Activated CD4-positive, alpha-beta T cell treated with anti-CD3 and anti-CD28 coated beads for 36 hours (primary cell): ENCODE measurements at places on chromosomes 12 and 14. TPM values are rescaled to one million over a fixed set of nuclear protein-coding genes. Genes with fewer than 3 reads are reported as not detected.

The ENDOU gene
- not detected for total RNA-seq

The LETMD1 gene
- 79.6 TPM for total RNA-seq

The FAIM2 gene
- 0.91 TPM for total RNA-seq

DNA sequence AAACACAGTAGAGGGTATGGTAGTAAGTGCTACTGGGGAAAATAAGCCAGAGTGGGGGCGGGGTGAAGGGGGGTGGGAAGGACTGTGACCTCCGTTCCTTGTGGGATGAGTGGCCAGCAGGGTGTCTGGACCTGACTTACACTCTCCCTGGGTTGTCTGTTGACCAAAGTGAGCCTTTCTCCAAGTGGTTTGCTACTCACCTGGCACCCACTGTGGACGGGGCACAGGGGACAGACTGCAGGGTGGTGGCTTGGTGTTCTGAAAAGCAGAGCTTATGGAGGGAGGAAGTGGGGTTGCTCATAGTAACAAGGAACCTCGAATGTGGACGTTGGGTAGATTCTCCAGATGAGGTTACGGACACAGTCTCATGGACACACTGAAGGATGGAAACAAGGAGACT, 94.4 kb upstream of the VRK1 start:
- peaks cover 22% of the 10 kb centered on the region for H3K27me3 ChIP-seq
- H3K27ac ChIP-seq: no peak overlapping the region
- H3K4me3 ChIP-seq: no peak overlapping the region
- no peaks in the 10 kb centered on the region for H3K36me3 ChIP-seq
- no peak for DNase-seq

GRCh38 chr12:67271976-67272375, 2.8 kb downstream of the CAND1 start:
- peak overlapping the region; percentile 24 for H3K27ac ChIP-seq
- DNase-seq: no peak
- peaks cover 39% of the 10 kb centered on the region for H3K36me3 ChIP-seq

- no peak overlapping the region for H3K4me3 ChIP-seq
- no peaks in the 10 kb centered on the region for H3K4me1 ChIP-seq
- H3K36me3 ChIP-seq: no peaks in the 10 kb centered on the region
- no peaks in the 10 kb centered on the region for H3K27me3 ChIP-seq
- DNase-seq: no peak
These were observed 84.1 kb downstream of the CACNA1C start for GRCh38 chr12:2136901-2137300.

DNA sequence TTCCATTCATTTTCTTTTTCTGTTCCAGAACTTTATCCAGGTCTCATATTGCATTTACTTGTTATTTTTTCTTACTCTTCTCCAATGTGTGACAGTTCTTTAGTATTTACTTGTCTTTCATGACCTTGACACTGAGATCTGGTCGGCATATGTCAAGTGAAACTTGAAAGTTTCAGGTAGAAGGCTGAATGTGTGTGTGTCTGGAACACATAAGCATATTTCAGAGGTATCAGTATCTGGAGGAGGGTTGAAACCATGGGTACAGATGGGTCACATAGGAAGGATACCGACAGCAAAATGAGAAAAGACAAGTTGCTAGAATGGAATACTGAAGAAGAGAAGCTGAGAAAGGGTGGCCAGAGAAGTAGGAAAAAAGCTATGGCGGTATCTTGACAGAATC, 22.5 kb upstream of the PTGDR start:
- H3K27me3 ChIP-seq: no peaks in the 10 kb centered on the region
- H3K4me3 ChIP-seq: no peak overlapping the region
- H3K27ac ChIP-seq: no peak overlapping the region
- peaks cover 23% of the 10 kb centered on the region for H3K4me1 ChIP-seq
- DNase-seq: no peak
- no peaks in the 10 kb centered on the region for H3K36me3 ChIP-seq

GRCh38 chr14:92325835-92326234, 2.9 kb downstream of the SLC24A4 start:
- no peak overlapping the region for H3K27ac ChIP-seq
- peaks cover 4% of the 10 kb centered on the region for H3K4me1 ChIP-seq
- no peaks in the 10 kb centered on the region for H3K36me3 ChIP-seq
- no peak overlapping the region for H3K4me3 ChIP-seq
- peaks cover 44% of the 10 kb centered on the region for H3K27me3 ChIP-seq

DNA sequence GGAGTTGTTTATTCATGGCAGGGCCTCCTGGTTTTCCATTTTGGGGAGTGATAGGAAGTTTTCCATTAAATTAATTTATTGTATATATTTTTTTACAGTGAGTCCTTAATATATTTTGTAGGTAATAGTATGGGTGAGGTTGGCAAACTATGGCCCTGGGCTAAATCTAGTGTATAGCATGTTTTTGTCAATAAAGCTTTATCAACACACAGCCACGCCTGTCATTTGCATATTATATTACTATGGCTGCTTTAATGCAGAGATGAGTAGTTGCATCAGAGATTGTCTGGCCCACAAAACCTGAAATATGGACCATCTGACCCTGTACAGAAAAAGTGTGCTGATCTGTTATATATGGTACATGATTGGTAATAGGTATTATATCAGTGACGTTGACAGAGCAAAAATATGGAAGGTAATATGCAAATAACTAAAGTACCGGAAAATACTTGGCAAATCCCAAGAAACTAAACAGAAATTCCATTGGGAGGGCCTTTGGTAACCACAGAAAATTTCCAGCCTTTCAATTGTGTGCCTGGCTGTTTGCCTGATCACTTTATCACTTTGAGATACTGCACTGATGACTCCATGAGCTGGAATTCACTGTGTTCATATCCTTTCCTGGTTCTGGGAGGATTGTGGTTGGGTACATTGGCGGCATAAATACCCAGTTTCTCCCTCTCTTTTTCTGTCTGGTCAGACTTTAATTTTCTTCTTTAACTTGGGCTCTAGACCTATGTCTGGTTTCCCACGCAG, 61.7 kb upstream of the RFLNA start:
- no peak for DNase-seq
- H3K36me3 ChIP-seq: no peaks in the 10 kb centered on the region
- no peaks in the 10 kb centered on the region for H3K4me1 ChIP-seq
- no peak overlapping the region for H3K27ac ChIP-seq

DNA sequence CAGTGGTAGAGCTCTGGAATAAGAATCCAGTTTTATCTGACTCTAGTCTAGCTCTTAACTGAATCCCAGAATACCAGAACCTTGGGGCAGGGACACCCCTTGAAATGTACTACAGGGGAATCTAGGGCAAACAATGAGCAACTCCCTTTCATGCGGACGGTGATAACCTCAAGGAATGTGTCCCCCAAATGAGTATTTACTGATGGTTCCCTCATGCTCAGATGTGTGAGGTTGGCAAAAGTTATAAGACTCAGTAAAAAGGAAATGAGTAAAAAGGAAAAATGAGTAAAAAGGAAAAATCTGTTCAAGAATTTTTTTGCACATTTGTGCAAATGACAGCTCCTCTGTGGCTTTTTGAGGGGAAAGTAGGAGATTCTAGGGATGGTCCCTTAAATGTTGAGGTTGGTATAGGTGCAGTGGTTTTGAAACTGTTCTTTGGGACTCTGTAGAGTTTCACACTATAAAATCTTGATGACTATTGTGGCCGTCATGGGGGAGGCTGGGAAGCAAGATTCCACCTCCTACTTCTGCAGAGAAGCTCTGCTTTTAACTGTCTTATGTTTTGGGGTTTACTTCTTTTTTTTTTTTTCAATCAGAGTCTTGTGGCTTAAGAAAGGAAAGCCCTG, 58.6 kb downstream of the NRXN3 start:
- peaks cover 26% of the 10 kb centered on the region for H3K27me3 ChIP-seq
- H3K4me3 ChIP-seq: no peak overlapping the region
- peaks cover 11% of the 10 kb centered on the region for H3K4me1 ChIP-seq
- H3K36me3 ChIP-seq: no peaks in the 10 kb centered on the region

- H3K4me3 ChIP-seq: no peak overlapping the region
- H3K4me1 ChIP-seq: peaks cover 11% of the 10 kb centered on the region
- H3K36me3 ChIP-seq: no peaks in the 10 kb centered on the region
- H3K27me3 ChIP-seq: no peaks in the 10 kb centered on the region
- no peak for DNase-seq
These were observed 402.1 kb downstream of the NAV3 start for GRCh38 chr12:78232756-78233155.

- H3K27me3 ChIP-seq: no peaks in the 10 kb centered on the region
- no peaks in the 10 kb centered on the region for H3K4me1 ChIP-seq
- no peaks in the 10 kb centered on the region for H3K36me3 ChIP-seq
- DNase-seq: no peak
These were observed 212.0 kb downstream of the ALG10B start for GRCh38 chr12:38528527-38528926.

- H3K27ac ChIP-seq: no peak overlapping the region
- no peaks in the 10 kb centered on the region for H3K36me3 ChIP-seq
- H3K4me1 ChIP-seq: no peaks in the 10 kb centered on the region
- no peak overlapping the region for H3K4me3 ChIP-seq
These were observed 3.2 kb downstream of the HSPB8 start for GRCh38 chr12:119181944-119182343.

DNA sequence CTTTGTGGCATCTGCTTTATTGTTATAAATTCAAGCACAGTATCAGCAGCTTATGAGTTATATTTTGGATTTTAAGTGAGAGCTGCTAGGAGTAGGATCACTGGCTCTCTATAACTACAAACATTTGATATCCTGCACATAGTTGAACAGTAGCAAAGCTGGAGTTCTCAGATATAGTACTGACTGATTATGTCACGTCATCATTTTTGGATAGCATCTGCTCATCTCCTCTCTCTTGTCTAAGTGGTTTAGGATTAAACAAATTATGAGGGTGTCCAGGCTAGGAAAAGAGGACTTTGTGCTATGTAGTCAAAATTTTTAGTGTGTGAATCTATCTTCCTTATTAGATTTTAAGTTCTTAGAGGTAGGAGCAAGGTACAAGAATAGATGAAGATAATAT, 18.4 kb downstream of the PPP4R4 start:
- no peak overlapping the region for H3K27ac ChIP-seq
- peaks cover 7% of the 10 kb centered on the region for H3K36me3 ChIP-seq
- no peak overlapping the region for H3K4me3 ChIP-seq
- H3K4me1 ChIP-seq: peaks cover 8% of the 10 kb centered on the region
- no peak for DNase-seq

GRCh38 chr12:16347391-16348298, at the start of gene MGST1:
MGST1 (plus strand) TSS chr12:16347645; CDS start chr12:16354253, 6,608 bp downstream.
- H3K4me1 ChIP-seq: no peaks in the 10 kb centered on the region
- no peak within 1 kb of the TSS for H3K4me3 ChIP-seq
- no peak for DNase-seq
- H3K36me3 ChIP-seq: no peaks in the 10 kb centered on the region

DNA sequence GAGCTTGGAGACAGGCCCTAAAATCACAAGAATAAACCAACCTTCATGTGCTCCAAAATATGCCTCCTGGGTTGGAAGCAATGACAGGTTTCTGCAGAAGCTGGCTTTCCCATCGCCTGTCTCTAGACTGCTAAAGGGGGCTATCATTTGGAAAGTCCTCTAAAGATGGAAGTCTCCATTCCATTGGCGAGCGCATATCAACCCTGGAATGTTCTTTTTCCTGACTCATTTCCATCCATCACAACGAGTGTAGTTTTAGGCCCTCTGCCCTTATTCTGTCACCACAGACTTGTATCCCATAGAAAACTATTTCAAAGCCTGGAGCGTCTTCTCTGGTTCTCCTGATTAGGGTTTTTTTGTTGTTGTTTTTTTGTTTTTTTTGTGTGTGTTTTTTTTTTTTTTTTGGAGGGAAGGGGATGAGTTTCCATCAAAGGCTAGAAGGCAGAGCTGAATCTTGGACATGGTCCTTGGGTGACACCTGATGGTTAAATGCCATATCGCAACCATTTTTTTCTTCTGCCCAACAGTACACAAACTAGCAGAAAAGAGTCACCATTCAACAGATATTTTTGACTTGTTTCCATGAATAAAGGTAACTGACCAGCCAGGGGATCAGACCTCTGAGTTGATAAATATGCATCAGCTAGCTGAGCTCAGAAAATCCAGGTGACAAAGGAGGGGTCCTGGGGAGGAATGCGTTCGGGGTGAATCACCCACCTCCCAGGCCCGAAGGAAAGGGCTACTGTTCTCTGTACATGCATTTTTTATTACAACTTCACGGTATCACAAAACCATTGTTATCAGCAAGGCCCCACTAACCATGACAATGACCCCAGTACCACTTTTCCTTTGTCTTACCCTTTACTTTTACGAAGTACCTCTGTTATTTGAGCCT, 40.5 kb downstream of the KCNA5 start:
- no peaks in the 10 kb centered on the region for H3K4me1 ChIP-seq
- DNase-seq: peak; percentile 29
- H3K27me3 ChIP-seq: peaks cover 2% of the 10 kb centered on the region
- H3K27ac ChIP-seq: no peak overlapping the region

GRCh38 chr12:112198120-112198733, 72.9 kb downstream of the TRAFD1 start:
- H3K27me3 ChIP-seq: no peaks in the 10 kb centered on the region
- no peak overlapping the region for H3K27ac ChIP-seq
- H3K4me3 ChIP-seq: no peak overlapping the region
- no peaks in the 10 kb centered on the region for H3K4me1 ChIP-seq

- peaks cover 8% of the 10 kb centered on the region for H3K36me3 ChIP-seq
- H3K4me1 ChIP-seq: peaks cover 54% of the 10 kb centered on the region
- H3K27ac ChIP-seq: peak overlapping the region; percentile 95
These were observed 64.8 kb upstream of the PTGR2 start for GRCh38 chr14:73786636-73787485.
